ENCODE measurements at places on chromosomes 2 and 18.

DNA sequence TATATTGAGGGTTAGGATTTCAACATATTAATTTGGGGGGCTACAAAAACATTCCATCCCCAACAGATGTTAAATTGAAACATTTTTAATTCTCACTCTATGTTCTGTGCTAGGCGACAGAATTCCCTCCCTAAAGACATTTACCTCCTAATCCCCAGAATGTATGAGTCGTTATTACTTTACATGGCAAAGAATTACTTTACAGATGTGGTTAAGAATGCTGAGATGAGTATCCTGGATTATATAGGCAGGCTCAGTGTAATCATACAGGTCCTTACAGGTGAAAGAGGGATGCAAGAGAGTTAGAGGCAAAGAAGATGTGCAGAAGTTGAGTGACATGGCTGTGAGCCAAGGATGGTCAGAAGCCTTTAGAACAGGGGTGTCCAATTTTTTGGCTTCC is 974.1 kb upstream of the ACVR2A start:
- no peak for DNase-seq

DNA sequence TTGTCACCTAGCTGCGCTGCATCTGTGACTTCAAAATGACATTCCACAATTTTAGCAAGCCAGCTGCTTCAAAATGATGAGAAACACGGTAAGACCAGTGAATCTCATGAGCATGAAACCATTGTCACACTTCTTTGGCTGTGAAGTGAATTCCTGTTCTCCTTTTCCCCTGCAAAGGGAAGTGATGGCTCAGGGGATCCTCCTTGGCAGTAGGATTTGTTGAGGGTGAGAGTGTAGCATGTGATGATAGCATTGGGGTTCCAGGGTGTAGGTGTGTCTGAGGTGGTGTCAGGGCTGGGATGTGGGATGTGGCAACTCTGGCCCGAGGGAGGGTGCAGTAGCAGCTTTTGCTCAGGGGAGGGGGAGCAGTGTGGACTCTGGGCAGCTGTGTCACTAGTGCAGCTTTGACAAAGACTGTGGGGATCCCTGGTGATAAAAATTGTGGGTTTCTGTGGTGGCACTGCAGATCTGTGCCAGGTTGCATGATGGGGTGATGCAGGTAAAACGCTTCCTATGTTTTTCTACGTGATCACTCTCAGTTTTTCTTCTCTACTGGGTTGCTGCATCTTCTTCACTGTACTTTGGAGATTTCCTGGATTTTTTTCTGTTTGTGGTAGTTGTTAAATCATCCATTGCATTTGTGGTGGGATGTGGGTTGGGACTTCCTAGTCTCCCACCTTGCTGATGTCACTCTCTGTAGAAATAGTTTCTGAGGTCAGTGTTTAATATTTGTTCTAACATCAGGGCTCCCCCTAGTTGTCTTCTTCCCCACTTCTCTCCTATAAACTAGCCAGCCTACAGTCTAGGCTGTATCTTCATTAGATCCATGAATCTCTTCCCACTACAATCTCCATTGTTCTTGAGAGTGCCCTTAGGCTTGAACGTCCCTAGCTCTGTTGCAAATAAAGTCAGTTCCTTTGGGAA is 107.0 kb downstream of the ACTR3 start:
- no peak for DNase-seq

GRCh38 chr2:229443546-229444268 is 172.6 kb upstream of the PID1 start:
- DNase-seq: no peak

DNA sequence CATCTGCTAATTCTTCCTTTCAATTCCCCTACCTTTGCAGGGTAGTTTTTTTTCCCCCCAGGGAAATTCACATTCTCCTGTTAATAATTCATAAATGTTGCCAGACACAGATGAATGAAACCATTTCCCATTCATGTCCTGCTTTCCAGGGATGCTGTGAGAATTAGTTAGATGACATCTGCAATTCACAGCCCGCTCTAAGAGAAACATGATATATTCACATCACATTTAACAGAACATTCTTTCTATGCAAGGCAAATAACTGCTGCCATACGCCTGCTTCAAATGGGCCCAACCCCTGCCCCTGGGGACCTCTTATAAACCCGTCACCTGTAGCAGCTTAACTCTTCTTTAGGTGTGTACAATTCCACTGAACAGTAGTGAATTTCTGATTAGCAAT is 110.6 kb upstream of the CTAGE1 start:
- no peak for DNase-seq

GRCh38 chr2:216904974-216905373 is 45.1 kb upstream of the TNP1 start:
- no peak for DNase-seq

DNA sequence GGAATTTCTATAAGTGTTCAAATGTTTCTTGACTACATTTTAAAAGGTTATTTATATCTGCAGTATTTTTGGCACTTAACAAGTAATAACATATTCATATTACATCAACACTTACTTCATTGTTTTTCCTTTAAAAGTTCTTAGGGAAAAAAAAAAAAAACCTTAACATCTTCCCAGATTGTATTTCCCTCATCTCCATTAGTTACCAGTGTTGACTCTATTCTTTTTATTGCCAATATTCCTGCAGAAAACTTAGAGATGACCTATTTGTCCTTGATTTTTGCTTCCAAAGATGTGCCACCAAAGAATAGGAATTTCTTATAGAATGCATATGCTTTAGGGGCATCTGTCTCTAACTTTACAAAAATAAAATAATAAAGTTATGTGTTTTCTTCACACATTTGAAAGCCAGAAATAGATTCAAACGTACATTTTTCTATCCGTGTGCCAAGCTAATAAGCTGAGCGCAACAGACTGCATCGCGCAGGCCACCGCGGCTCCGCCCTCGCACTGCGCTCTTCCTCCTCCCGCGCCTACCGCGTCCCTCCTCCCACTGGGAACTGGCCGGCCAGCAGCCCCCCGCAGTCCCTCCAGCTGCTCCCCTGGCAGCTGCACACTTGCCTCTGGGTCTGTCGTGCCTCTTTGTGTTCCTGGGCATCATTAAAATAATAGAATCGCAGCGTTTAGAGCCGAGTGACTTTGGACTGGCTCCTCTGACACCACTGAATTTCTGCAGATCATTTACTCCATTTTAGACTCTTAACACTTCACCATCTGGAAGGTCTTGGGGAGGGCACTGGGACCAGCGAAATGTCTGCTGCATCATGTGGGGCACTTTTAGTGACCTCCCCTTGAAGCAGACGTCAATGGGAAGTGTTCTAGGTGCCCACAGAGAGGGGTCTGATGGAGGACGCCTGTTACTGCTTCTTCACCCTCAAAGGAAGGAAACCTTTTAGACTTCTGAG is 21.2 kb upstream of the NAB1 start:
- no peak for DNase-seq

DNA sequence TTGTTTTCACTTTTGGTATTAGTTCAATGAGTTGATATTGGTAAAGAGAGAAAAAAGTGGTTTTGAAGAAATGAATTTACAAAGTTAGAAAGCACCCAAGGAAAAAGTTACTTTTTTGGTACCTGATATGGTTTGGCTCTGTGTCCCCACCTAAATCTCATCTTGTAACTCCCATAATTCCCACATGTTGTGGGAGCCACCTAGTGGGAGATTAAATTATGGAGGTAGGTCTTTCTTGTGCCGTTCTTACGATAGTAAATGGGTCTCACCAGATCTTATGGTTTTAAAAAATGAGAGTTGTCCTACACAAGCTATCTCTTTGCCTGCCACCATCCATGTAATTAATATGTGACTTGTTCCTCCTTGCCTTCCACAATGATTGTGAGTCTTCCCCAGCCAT is 965.6 kb upstream of the NRXN1 start:
- no peak for DNase-seq

DNA sequence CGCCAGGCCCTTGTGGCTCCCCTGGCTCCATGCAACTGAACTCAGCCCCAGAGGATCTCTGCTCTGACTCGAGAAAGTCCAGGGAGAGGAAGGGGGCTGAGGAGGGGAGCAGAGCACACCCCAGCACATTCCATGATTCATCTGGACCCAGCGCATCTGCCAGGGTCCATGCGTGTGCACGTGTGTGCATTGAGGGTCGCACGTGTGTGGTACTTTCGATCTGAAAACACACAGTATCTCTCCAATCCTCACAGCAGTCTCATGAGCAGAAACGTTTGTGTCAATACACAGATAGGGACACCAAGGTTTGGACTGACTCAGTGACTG is 146.4 kb upstream of the ID2 start:
- DNase-seq: no peak

GRCh38 chr2:100238471-100238870 is 83.8 kb downstream of the LONRF2 start:
- DNase-seq: no peak

DNA sequence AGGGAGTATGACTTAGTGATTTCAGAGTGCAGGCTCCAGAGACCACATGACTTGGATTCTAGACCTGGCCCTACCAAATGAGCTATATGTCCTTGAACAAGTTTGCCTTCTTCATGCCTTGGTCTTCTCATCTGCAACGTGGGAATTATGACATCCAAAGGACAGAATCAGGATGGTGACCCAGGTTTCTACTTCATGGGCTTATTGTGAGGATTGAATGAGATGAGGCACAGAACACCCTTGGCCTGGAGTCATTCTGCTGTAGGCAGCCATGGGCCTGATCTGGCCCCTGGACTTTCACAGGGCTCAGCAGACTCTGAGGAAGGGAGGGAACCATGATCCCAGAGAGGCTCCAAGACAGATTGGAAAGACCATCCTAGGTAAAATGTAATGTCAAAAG is 85.6 kb upstream of the HAAO start:
- DNase-seq: no peak

GRCh38 chr2:60671966-60672365 is 84.1 kb upstream of the PAPOLG start:
- no peak for DNase-seq

- DNase-seq: no peak
Observed at GRCh38 chr18:54531402-54532065, 59.5 kb upstream of the DYNAP start.

- DNase-seq: no peak
Observed at GRCh38 chr2:218810256-218810655, 21.3 kb downstream of the PRKAG3 start.

- no peak for DNase-seq
Observed at GRCh38 chr2:217610401-217610814, 392.4 kb downstream of the TNS1 start.

GRCh38 chr2:28360718-28361293 is 31.9 kb upstream of the FOSL2 start:
- DNase-seq: no peak

DNA sequence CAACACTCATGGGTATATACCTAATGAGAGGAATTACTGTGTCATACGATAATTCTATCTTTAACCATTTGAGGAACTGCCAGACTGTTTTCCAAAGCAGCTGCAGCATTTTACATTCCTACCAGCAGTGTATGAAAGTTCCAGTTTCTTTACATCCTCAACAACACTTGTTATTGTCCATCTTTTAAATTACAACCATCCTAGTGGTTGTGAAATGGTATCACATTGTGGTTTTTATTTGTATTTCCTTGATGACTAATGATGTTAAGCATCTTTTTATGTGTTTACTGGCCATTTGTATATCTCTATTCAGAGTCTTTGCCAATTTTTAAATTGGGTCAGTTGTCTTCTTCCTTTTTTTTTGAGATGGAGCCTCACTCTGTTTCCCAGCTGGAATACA is 4.0 kb upstream of the CKAP2L start:
- no peak for DNase-seq
